ENCODE measurements at places on chromosomes 7 and 10. TPM values are rescaled to one million over a fixed set of nuclear protein-coding genes. Genes with fewer than 3 reads are reported as not detected.

Gene OR2A7
- 1.1 TPM for total RNA-seq

Gene LAMB1
- 94.8 TPM for total RNA-seq

Gene HOGA1
- 0.55 TPM for total RNA-seq

Gene CRYGN
- total RNA-seq: not detected

Gene KCNMA1
- total RNA-seq: 1.3 TPM

Gene VWC2
- not detected for total RNA-seq

Gene MTURN
- total RNA-seq: 14.1 TPM

Gene FAM24B
- 4.1 TPM for total RNA-seq

Gene GPNMB
- total RNA-seq: 2.9 TPM

Gene PPP1R9A
- not detected for total RNA-seq

Gene ARHGAP19
- total RNA-seq: 11.6 TPM

Gene STK32C
- 13.4 TPM for total RNA-seq

Gene CCDC3
- total RNA-seq: 0.31 TPM

Gene FFAR4
- total RNA-seq: not detected

Gene SFTPA1
- total RNA-seq: not detected

Gene SHH
- total RNA-seq: not detected

Gene RAPGEF5
- 7.6 TPM for total RNA-seq

Gene ACTR3C
- total RNA-seq: 2.8 TPM

Gene SP8
- not detected for total RNA-seq

Gene ABCB4
- total RNA-seq: not detected

Gene TMEM229A
- not detected for total RNA-seq

Gene DDX50
- 41.7 TPM for total RNA-seq

Gene PSD
- 0.31 TPM for total RNA-seq

Gene DNAJC12
- total RNA-seq: 0.23 TPM

Gene TMEM236
- 0.04 TPM for total RNA-seq

Gene MCM10
- total RNA-seq: 14.6 TPM

Gene MLXIPL
- total RNA-seq: not detected

Gene ASIC3
- total RNA-seq: 1.8 TPM

Gene CALML5
- total RNA-seq: not detected

Gene NAT16
- not detected for total RNA-seq

Gene AKR1C1
- 24.1 TPM for total RNA-seq

Gene CPA2
- 0.11 TPM for total RNA-seq

Gene NEUROD6
- total RNA-seq: not detected
